ENCODE measurements at places on chromosomes 2 and 18.

DNA sequence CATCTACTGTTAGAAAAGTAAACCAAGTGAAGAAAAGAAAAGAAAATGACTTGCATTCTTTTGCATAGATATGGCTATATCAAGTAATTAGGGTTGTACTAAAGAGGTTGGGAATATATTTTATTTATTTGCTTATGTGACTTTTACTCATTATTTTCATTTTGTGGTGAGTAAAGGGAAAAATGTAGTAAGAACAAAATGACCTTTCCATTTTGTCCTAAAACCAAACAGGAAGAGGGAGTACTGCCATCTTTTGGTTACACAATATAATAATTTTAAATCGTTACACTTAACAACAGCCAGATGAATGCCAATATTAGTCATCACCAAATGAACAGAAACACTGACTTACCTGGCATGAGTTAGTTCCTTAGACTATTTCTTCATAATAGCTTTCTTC lies 47.3 kb upstream of the NDUFV2 start:
- DNase-seq = no peak

DNA sequence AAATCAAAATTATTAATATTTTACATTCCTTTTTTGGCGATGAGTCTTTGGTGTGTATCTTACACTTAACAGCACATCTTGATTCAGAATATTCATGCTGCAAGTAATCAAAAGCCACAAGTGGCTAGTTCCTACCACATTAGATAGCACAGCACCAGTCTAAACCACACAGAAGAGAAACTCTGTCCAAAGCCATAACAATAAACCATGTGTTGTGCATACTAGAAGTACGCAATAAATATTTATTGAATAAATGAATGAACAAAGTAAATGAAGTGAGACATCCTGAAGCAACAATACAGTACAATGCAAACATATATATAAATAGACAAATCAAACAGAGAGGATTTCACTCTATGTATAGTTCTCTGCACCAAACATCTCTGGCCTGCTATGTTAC lies 287.3 kb downstream of the EXOC6B start:
- DNase-seq = no peak

DNA sequence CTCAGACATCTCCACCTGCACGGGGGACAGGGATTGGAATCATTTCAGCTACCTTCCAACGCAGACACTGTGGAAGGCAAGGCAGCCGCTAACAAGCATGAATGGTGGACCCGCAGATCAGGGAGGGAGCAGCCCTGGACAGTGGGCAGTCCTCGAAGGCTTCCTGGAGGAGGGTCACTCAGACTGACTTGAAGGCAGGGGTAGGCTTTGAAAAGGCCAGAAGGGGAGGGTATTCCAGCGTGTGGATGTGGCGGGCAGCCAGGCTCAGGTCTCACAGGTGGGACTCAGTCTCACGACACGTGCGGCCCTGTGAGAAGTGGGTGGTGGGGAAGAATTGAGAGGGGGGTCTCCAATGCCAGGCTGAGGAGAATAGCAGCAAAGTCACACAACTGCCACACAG lies 29.9 kb downstream of the DYSF start:
- no peak for DNase-seq

DNA sequence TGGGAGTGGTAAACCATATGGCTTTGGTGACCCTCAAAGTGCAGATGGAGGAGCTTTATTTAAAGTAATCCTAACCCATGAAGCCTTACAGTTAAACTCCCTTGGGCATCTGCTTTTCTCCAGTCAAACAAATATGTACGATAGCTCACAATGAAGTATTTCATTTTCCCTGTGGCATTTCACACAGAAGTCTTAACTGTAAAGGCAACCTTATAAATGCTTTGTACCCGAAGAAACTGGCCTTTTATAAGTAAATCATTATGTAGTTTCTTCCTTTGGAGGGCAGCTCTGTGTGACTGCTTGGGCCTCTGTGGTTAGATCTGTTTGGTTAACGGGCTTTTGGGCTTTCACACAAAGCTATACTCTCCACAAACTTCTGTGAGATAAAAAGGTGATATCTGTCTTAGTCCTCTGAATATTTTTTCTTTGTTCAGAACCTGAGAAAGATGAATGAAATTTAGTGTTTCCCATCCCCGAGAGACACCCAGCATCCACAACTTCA lies 46.6 kb downstream of the SCN1A start:
- DNase-seq = no peak

- DNase-seq = no peak
These were observed 46.1 kb upstream of the TWIST2 start for GRCh38 chr2:238801791-238802190.

DNA sequence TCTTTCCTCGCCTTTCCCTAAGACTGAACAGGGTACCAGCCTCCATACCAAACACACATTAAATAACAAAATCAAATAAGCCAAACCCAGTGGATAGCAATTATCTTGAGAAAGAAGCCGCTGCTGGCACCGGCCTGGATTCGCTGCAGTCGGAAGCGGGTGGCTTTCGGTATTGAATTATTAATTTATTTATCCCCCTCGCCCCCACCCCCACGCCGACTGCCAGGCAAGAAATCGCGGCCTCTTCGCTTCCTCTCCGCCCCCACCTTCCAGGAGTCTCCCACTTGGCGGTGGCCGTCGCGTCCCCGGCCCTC lies 370 bp upstream of the ZNF804A start:
- DNase-seq = no peak

GRCh38 chr2:26650713-26651469 lies 9.7 kb upstream of the CIB4 start:
- DNase-seq = no peak

DNA sequence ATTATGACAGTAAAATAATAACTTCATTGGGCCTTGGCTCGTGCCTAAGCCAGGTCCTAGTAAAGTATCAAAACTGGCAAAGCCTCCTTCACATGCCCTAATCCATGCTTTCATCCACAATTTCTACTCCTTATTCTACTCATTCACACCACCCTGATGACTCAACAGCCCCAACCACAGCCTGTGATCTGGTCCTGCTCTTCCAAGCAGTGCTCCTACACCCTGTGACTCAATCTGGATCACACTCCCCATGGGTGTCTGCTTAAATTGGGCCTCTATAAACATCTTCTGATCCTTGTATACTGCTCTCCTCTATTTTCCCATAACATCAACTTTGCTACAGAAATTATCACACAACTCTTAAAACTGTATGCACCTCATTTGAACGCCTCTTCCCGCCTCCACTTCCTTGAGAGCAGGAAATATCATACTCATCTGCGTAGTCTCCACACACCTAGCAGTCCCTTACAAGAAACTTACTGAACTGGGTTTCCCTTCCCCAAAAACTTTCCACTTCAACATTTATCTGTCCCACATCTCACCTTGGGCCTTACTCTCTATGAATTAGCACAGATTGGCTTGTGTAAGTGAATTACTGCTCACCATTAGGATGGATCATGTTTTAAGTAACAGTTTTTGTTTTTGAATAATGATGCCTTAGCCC lies 15.9 kb downstream of the GTF3C3 start:
- peak; percentile 34 for DNase-seq

- DNase-seq = no peak
These were observed 64.4 kb downstream of the CIB4 start for GRCh38 chr2:26576565-26577441.

DNA sequence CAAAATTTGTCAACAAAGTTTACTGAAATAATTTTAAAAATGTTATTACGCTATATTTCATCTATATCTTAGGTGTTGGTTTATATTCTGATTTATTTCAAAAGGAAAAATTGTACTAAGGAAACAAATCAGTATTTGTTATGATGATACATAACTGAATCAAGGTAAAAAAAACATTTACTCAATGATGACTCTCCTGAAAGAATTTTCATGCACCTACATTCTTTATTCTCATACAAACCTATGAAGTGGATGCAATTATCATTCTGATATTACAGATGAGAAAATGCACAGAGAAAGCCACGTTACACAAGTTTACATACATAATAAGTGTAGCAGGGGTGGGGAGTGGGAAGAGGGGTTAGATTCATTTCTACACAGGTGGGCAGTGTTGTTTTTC lies 422.4 kb downstream of the DSEL start:
- no peak for DNase-seq

DNA sequence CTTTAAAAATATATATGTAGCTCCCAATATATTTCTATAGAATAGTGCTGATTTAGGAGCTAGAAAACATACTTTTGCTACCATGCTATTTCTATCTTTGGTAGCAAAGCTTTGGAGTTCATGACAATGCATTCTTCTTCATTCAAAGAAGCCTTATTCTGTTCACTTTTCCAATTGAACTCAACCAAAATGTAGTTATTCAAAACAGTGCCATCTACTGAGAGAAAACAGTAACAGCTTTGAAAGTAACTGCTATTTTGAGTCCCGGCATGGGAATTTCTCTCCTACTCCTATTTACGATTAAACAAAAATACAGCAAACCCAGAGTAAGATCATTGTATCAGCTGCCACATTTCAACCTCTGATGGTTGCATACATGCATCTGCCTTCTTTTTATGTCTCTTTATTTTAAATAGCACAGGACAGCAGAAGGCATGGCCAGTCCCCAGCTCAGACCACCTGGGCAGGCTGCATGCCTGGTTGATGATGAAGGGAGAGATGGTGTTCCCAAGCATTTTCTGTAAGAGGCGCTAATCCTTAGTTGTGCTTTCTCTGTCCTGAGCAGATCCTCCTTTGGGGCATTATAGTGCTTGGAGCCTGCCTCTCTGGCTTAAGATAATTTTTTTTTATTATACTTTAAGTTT lies 69.7 kb upstream of the SULT1C3 start:
- DNase-seq = no peak

GRCh38 chr18:27695503-27695902 lies 481.4 kb downstream of the CDH2 start:
- DNase-seq = no peak

DNA sequence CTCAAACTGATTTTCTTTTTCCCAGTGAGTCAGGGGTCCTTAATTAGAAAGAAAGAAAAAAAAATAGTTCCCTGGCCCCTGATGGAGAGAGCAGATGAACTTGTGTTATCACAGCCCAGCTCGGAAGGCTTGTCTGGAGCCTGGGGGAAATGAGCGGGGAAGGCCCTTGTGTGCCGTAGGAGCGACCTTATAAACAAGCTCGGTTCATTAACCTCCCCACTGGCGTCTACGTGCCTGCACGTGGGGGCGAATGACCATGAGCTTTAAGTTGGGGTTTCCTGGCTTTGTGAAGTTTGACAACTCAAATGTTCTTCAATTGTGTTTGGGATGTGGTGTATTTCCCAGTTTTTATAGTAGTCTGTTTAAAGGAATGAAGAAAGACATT lies 69.5 kb downstream of the EPAS1 start:
- no peak for DNase-seq

Data from stimulated activated naive CD8-positive, alpha-beta T cell treated with anti-CD3 and anti-CD28 coated beads, Interleukin-15, Interleukin-2, amounts not matched to agents 100 U/mL and 50 U/mL, for 24 hours (primary cell).